ENCODE measurements at places on chromosomes 11 and 22. TPM values are rescaled to one million over a fixed set of nuclear protein-coding genes. Genes with fewer than 3 reads are reported as not detected.

H19 gene
- 5,783 TPM for total RNA-seq

CASP5 gene
- total RNA-seq = not detected

C2CD3 gene
- 10.5 TPM for total RNA-seq

RIMBP3B gene
- not detected for total RNA-seq

CELSR1 gene
- 2.3 TPM for total RNA-seq
